Activated naive CD8-positive, alpha-beta T cell treated with anti-CD3 and anti-CD28 coated beads, Interleukin-2, amount 50 U/mL, for 16 hours (primary cell): ENCODE measurements at places on chromosomes 3 and 15.

- no peak for DNase-seq
Observed at GRCh38 chr3:168330983-168331382, 235.3 kb upstream of the GOLIM4 start.

GRCh38 chr3:41881233-41881821 lies 80.6 kb downstream of the ULK4 start:
- DNase-seq = no peak

DNA sequence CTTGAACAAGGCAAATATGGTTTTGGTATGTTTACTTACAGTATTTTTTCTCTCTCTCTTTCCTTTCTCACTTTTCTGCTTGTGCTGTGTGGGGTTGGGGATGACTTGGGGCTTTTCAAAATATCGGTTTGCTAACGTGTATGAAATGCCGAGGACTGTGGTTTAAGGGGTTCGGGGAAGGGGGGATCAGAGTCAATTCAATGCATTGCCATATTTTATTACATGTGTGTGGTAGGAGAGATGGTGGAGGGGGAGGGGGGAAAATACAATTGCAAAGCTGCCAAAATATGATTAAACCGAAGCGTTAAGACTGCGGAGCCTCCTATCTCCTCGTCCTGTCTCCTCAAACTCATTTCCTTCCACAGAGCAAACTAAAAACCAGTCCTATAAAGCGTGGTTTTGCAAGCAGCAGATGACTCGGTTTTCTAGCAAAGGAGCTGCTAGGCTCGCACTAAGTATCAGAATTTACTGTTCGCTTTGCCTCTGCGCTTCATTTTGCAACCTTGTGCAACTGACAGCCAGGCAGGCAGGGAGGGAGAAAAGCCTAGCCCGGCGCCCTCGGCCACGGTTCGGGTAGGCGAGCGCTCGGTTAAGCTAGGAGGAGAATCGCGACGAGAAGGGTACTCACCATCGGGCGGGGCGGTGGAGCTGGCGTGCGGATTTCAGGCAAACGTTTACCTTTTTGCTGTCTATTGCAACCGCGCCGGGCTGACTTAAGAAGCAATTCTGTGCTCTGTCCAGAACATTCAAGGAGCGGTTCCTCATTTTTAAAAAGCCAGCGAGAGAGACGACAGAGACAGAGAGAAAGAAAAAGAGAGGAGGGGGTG lies 4.0 kb upstream of the NR2F2 start:
- DNase-seq = no peak

GRCh38 chr15:49154799-49155109 lies 645 bp downstream of the COPS2 start:
- DNase-seq = no peak

DNA sequence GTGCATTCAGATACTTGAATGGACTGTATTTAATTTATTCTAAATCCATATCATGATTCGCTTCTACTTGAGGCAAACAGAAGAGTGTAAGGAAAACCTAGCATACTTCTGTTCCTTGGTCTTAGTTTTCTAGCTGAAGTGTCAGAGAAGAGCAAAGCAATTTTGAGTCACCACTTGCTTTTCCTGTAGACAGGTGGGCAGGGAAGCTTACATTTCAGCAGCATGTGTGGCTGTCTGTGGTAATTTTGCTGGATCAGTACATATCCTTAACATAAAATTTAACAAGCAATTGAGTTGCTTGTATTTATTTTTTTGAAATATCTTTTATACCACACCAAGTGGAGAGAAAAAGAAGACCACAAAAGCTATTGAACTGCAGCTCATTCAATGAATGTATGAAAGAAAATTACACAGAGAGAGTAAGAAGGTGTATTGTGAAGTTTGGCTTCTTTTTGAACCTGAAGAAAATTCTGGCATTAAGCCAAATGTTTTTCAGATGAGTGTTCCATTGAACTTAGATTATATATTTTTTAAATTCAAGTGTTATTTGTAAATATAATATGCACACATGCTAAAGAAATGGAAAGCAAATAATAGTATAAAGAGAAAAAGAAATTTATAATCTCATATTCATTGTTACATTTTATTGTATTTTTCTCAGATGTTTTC lies 747.6 kb downstream of the NAALADL2 start:
- DNase-seq = no peak

- no peak for DNase-seq
Observed at GRCh38 chr3:60501314-60501713, 749.9 kb downstream of the FHIT start.

- DNase-seq = no peak
Observed at GRCh38 chr3:85539232-85539631, 580.4 kb downstream of the CADM2 start.

DNA sequence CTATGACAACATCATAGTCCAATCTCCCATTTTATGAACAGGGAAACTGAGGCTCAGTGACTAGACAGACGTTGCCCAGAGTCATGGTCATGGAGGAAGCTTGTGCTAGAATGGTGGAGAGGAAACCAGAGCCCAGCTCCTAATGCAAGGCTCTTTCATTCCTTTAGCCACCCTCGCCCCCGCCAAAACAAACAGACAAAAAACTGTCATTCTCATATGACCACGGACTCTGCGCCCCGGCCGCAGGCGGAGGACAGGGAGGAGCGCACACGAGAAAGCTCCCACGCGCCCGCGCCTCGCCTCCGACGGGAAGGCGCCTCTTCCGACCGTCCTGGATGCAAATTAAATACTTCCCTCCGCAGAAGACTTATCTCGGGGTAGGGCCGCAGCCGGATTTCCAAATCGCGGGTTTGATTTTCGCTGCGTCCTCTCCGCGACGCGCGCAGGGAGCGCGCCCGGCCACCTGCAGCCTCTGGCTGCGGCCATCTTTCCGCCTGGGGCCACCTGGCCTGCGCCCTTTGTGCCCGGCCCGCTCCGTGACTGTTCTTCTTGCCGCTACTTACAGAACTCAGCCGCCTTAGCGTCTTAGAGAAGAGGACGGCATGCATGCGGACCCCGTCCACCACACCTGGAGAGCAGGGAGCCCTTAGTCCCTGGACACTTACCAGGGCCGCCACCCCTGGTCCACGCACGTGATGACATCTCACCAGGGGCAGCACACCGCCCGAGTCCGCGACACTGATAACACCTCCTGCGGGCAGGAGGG lies 670 bp upstream of the ATP13A3 start:
- DNase-seq = no peak

DNA sequence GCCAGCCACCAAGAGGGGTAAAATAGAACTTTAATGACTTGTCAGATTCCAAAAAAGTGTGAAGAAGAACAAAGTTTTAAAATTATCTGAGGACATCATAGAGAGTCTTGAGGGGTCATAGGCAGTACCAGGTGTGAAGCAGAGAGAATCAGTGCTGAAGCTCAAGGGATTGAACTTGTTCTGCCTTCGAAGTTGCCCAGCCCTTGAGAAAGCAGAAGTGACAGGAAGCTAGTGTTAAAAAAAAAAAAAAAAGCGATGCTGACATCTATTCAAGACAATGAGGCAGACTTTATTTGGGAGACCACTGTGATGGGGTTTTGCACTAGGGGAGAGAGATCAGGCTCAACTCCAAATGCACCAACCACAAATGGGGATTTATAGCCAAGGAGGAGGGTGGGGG lies 21.8 kb downstream of the FBXO22 start:
- DNase-seq = no peak

DNA sequence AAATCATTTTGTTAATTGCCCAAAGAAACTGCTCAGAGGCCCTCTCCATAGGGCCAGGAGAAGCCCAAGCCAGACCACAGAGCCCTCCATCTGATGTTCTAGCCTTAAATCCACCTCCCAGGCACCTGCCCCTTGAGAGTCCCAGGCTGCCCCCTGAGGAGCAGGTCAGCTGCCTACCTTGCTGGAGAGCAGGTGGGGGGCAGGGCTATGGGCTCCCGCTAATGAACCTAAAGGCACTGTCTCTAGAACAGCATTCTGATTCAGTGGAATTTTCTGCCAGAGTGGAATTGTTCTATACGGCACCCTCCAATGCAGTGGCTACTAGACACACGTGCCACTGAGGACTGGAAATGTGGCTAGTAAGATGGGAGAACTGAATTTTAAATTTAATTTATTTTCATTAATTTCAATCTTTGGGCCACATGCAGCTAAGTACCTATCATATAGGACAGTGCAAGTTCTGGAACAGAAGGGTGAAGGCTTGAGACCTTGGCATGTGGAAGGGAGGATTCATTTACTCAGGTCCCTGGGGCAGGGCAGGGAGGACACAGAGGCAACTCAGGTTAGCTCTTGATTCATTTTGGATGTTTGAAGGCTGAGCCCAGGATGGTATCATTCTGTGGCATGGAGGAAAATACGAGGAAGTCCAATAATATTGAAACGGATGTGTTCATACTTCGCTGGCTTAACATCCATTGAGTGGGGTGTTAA lies 11.4 kb downstream of the AMOTL2 start:
- DNase-seq = no peak

GRCh38 chr3:53170325-53171063 lies 9.5 kb downstream of the PRKCD start:
- DNase-seq = no peak

GRCh38 chr3:27746838-27747237 lies 24.7 kb upstream of the EOMES start:
- DNase-seq = no peak

DNA sequence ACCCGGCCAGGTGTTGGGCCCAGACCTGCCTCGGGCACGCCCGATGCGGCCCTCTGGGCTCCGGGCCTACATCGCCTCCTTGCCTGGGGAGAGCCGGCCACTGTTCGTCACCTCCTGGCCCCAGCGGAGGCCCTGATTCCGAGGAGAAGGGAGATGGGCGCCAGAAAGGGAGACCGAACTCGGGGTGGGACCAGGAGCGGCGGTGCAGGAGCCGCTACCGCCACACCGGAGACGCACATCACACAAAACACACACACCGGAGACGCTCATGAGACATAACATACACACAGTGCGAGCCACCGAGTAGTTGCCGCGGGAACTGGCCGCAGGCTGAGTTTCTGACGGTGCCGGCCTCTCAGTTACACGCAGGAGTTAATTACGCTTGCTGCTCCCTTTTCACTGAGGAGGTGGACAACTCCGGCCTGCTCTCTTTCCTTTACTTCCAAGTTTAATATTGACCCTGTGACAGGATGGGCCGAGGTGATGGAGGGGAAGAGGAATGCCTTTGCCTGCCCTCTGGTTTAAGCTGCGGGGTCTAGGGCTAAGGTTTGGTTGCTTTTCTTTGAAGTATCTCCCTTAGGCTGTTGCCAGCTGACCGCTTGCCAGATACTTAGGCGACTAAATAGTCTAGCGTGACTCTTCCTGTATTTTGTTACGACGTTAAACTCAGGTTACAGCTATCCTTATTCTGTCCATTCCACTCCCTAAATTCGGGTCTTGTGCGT lies 570 bp downstream of the PCNP start:
- peak; percentile 4 for DNase-seq

DNA sequence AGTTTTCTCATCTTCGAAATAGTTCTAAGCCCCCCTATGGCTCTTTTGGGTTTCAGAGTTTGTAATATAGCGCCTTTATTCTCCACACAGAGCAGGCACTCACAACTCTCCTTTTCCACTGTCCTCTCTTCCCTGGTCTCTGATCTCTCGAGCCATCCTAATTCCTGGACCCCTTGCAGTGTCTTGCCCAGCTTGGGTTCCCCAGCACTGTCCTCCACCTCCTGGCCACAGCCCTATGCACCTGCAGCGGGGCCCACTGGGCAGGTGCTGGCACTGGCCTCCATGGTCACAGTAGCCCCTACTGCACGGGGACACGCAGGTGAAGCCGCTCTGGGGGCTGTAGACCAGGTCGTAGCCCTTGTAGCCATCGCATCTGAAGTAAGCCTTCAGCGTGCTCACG lies 27.9 kb downstream of the MUC20 start:
- DNase-seq = no peak

GRCh38 chr3:127994011-127994410 lies 58.2 kb upstream of the SEC61A1 start:
- DNase-seq = no peak

- DNase-seq = no peak
Observed at GRCh38 chr3:34396956-34397355, 598.5 kb downstream of the PDCD6IP start.

- DNase-seq = no peak
Observed at GRCh38 chr15:45454814-45455213, 67.7 kb downstream of the SLC30A4 start.

DNA sequence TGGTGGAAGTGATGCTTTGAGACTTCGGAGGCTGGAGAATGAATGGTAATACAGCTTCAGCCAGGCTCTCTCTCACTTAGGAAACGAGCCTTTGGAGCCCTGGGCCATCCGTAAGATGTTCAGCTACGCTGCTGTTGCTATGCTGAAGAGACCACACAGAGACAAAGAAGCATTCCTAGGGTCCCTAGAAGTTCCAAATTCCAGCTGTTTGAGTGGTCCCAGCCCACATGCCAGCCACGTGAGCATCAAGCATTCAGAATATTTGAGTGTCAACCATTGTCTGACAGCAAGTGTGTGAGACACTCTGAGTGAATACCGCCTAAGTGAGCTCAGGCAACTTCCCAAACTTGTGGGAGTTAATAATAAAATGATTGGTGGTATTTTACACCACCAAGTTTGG lies 212.9 kb downstream of the CD47 start:
- DNase-seq = no peak

DNA sequence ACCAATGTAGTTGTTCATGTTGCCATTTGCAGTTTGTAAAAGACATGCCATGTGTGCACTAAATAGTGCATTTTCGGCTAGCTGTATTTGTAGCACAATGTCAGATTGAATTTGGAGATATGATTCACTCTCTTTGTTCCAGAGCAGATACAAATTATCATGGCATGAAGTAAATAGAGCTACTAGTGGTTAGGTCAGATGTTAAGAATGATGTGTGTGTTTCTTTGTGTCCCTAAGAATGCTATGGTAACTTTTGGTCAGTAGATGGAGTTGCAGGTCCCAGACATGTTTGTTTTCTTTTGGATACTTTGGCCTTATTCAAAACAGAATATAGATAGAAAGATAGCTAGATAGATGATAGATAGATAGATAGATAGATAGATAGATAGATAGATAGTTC lies 595.8 kb downstream of the NLGN1 start:
- no peak for DNase-seq

GRCh38 chr3:42116466-42116865 lies 25.3 kb downstream of the TRAK1 start:
- DNase-seq = no peak

- DNase-seq = no peak
Observed at GRCh38 chr3:78497021-78497420, 1270.8 kb downstream of the ROBO1 start.

DNA sequence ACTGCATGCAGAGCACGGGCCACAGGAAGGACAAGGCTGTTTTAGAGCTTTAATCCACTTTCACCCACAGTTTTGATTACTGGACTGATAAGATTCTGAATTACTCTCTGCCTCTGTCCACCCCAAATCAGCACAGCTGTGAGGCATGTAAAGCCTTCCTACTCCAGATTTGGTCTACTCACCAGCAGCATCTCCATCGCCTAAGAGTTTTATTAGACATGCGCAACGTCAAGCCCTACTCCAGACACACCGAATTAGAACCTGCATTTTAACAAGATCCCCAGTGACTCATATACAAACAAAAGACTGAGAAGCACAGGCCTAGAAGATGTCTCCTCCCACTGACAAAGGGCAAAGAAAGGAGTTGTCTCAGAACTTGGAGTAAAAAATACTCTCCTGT lies 221.2 kb downstream of the TUSC7 start:
- DNase-seq = no peak

DNA sequence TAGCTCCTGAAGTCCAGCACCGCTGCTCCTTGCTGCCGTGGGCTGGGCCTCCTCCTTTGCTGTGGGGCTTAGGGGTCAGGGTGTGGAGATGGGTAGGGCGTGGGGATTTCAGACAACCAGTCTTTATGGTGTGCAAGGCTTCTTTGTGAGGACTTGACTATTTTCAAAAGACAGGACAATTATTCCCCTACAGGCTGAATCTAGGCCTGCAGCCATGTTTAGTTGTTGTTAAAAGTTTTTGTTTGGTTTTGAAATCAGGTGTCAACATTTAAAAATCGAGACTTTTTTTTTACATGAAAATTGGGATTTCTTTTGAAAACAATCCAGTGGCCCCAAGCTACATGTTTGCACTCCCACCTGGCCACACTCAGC lies 10.6 kb downstream of the RPL32 start:
- no peak for DNase-seq
